ENCODE measurements at places on chromosomes 11 and 22.

GRCh38 chr22:38946771-38947170, 10.6 kb upstream of the APOBEC3A start:
- H3K27me3 ChIP-seq, result no peaks in the 10 kb centered on the region
- no peaks in the 10 kb centered on the region for H3K36me3 ChIP-seq
- no peak overlapping the region for H3K4me3 ChIP-seq
- no peak for DNase-seq

- H3K36me3 ChIP-seq, result no peaks in the 10 kb centered on the region
- no peak overlapping the region for H3K4me3 ChIP-seq
- no peaks in the 10 kb centered on the region for H3K27me3 ChIP-seq
Measured at GRCh38 chr11:86416494-86416893, 41.8 kb downstream of the CCDC81 start.

- H3K4me1 ChIP-seq, result no peaks in the 10 kb centered on the region
- H3K36me3 ChIP-seq, result no peaks in the 10 kb centered on the region
- no peak overlapping the region for H3K4me3 ChIP-seq
- no peak overlapping the region for H3K27ac ChIP-seq
- no peaks in the 10 kb centered on the region for H3K27me3 ChIP-seq
Measured at GRCh38 chr22:27075028-27075678, 417.8 kb downstream of the MIAT start.

DNA sequence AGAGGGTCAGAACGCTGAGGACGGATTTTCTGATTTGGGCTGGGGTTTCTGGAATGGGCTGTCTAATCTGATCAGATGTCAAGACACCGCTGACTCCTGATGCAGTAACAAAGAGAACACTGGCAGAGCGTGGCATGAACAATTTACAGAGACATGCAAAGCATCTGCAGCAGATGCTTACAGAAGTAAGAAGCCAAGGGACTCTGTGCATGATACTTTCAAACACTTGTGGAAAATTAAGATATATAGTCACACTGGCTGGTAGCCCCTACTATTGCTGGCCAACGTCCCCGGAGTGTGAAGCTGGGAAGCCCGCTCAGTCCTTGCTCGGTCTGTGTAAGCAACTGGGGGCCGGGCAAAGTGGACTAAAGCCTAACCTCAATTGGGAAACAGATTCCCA, 903.7 kb downstream of the BRD1 start:
- no peak overlapping the region for H3K4me3 ChIP-seq
- H3K27ac ChIP-seq, result no peak overlapping the region
- no peaks in the 10 kb centered on the region for H3K36me3 ChIP-seq
- DNase-seq, result no peak

DNA sequence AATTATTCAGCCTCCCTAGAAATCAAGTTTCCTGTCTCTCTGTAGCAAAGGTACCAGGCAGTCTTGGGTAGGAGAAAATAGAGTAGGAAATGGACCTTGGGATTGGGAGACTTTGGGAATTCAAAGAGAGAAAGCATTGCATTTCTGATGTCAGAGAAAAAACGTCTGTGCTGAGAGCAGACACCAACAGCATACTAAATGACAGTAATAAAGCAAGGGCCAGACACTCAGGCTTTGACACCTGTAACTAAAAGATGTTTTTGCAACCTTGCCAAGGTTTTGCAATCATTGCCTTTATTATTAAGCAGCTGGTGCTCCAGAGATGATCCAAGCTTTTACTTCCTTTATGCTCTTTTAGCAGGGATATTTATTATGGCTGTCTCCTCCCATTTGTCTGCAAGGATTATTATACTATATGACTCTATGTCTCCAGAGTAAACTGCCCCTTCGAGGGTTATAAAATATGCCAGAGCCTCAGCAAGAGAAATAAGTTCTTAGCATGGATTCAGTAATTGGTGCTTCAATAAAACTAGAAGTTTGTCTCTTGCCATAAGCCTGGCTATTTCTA, 85.2 kb upstream of the GRAMD1B start:
- no peak for DNase-seq
- H3K4me3 ChIP-seq, result no peak overlapping the region
- H3K4me1 ChIP-seq, result no peaks in the 10 kb centered on the region
- no peaks in the 10 kb centered on the region for H3K36me3 ChIP-seq

DNA sequence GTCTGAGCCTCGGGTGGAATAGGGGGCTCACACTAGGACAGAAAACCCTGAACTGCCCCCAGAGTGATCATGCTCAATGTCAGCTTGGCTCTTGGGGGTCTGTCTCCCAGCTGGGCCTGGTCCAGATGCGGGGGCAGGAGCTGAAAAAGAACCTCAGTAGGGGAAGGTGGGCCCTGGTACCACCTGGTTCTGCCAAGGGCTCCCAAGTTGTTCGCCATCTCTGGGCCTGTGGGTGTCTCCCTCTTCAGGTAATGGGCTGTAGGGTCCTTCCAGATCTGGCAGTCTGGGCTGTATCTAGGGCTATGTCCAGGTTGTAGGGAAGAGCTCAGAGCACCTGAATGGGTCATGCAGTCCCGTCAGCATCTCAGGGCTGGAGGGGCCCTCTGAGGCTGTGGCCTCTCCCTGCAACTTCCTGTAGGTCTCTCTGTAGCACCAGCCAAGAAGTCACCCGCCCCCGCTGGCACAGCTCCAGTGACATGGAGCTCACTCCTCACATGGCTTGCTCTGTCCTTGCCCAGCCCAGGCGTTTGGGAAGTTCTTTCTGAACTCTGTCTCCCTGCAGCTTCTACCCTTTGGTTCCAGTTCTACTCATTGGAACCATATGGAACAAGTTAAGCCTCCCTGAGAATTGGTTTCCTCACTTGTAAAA, 33.0 kb upstream of the SOX10 start:
- no peaks in the 10 kb centered on the region for H3K27me3 ChIP-seq
- H3K27ac ChIP-seq, result no peak overlapping the region
- H3K4me1 ChIP-seq, result peaks cover 10% of the 10 kb centered on the region
- DNase-seq, result no peak

DNA sequence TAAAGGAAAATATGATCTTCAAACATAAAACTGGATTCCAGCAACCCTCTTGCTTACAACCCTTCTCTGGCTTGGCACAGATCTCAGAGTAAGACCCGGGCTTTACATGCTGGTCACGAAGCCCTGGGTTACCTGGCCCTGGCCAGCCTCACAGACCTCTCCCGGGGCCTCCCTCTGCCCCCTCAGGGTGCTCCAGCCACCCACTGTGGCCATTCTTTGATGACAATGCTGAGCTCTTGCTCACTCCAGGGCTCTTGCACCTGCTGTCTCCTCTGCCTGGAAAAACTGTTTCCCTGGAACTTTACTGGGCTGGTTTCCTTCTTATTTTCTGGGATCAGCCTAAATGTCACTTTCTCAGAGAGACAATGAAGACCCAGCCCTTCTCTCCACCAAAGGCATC, 43.9 kb downstream of the C11orf96 start:
- H3K4me1 ChIP-seq, result peaks cover 38% of the 10 kb centered on the region
- H3K4me3 ChIP-seq, result no peak overlapping the region
- no peak for DNase-seq
- no peaks in the 10 kb centered on the region for H3K36me3 ChIP-seq
- no peaks in the 10 kb centered on the region for H3K27me3 ChIP-seq
- H3K27ac ChIP-seq, result peak overlapping the region; percentile 61

DNA sequence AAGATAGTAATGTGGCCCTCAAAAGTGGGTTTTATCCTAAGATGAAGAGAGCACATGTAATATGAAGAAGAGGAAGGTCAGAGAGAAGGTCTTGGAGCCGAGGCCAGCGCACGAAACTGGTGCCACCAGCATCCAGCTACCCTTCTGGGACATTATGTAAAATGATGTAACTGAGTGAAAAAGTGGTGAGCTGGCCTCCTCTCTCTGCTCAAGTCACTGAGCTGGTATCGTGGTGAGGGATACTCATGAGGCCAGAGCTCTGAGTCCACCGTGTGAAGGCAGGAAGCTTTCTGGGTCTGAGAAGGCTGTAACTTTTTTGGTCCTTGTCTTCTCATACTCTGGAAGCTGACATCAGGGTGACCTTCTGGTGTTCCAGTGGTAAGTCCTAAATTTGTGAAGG, 25.1 kb downstream of the RNF185 start:
- no peak overlapping the region for H3K4me3 ChIP-seq
- no peak for DNase-seq
- no peaks in the 10 kb centered on the region for H3K27me3 ChIP-seq
- peaks cover 8% of the 10 kb centered on the region for H3K36me3 ChIP-seq

DNA sequence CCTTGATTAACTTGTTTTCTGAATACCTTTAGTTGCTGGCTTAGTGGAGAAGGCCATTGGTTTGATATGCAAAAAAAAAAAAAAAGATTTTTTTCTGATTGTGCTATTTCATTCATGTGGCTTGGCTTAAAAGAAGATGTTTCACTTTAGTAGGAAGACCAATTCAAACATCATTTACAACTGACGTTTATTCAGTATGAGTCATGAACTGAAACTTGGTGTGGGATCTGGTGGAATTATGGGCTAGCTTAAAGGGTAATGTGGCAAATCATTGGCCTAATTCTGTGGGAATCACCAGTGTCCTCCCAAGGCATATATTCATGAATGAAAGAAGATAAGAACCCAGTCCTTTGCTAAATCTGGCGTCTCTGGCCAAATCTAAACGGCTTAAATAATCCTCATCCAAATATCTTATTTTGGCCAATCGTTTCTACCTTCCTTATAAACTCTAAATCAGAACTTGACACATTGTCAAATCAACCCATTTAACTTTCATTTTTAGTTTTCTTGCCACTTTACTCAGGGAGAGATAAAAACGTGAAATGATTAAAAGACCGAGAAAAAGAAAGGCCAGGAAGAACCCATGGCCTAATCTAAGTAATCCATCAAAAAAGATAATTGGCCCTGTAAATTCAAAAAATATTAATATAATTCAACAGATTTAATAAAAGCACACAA, 77.0 kb downstream of the DDIAS start:
- no peak for DNase-seq
- no peak overlapping the region for H3K27ac ChIP-seq
- H3K27me3 ChIP-seq, result no peaks in the 10 kb centered on the region
- H3K4me1 ChIP-seq, result peaks cover 4% of the 10 kb centered on the region
- no peak overlapping the region for H3K4me3 ChIP-seq
- no peaks in the 10 kb centered on the region for H3K36me3 ChIP-seq

DNA sequence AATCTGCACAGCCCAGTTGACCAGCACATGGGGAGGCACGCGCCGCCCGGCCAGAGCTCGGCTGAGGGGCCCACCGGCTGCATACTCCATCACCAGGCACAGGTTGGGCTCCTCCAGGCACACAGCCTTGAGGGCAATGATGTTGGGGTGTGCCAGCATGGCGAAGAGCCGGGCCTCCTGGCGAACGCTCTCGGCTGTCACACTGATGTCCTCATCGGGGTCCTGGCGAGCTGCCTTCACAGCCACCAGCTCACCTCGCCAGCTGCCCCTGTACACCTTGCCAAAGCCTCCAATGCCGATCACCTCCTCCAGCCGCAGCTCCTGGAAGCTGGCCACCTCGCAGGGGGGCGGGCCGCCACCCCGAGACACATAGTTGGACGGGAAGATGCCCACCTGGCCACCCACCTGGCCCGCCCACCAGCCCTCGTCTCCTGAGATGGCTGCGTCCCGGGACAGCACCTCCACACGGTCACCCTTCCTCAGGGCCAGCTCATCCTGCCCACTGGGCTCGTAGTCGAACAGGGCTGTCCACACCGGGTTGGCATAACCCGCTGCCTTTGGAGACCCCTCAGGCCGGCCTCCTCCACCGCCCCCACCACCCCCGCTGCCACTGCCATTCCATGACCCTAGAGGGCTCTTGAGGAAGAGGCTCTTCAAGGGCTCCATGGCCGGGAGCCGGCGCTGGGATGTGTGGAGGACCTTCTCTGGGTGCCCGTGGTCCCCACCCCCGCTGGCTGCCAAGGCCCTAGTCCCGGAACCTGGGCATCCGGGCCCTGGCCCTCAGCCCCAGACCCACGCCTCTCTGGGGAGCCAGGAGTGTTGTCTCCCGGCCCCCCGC, 711 bp downstream of the MAP3K11 start:
- H3K27me3 ChIP-seq, result no peaks in the 10 kb centered on the region
- peaks cover 57% of the 10 kb centered on the region for H3K4me1 ChIP-seq
- DNase-seq, result no peak
- peak overlapping the region; percentile 96 for H3K27ac ChIP-seq

DNA sequence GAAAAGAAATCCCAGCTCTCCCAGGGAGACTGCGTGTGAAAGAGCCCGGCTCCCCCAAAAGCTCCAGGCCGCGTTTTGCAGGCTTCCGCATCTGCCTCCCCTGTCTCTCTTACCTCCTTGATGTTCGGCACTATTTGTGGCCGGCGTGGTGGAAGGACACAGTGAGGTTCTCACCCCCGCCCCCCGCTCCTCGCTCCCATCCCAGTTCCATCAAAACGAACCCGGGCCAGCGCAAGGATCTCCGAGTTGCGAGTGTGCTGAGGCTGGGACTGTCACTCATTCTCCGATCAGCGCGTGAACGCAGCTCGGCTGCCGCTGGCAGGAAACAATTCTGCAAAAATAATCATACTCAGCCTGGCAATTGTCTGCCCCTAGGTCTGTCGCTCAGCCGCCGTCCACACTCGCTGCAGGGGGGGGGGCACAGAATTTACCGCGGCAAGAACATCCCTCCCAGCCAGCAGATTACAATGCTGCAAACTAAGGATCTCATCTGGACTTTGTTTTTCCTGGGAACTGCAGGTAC, at the start of gene NCAM1:
TSS of gene NCAM1 (plus strand) at position 275 of the 523 bp plus-strand sequence.
- peak within 1 kb of the TSS; percentile 55 for H3K27ac ChIP-seq
- H3K4me3 ChIP-seq, result peak within 1 kb of the TSS; percentile 89
- H3K27me3 ChIP-seq, result no peaks in the 10 kb centered on the region
- H3K4me1 ChIP-seq, result no peaks in the 10 kb centered on the region

DNA sequence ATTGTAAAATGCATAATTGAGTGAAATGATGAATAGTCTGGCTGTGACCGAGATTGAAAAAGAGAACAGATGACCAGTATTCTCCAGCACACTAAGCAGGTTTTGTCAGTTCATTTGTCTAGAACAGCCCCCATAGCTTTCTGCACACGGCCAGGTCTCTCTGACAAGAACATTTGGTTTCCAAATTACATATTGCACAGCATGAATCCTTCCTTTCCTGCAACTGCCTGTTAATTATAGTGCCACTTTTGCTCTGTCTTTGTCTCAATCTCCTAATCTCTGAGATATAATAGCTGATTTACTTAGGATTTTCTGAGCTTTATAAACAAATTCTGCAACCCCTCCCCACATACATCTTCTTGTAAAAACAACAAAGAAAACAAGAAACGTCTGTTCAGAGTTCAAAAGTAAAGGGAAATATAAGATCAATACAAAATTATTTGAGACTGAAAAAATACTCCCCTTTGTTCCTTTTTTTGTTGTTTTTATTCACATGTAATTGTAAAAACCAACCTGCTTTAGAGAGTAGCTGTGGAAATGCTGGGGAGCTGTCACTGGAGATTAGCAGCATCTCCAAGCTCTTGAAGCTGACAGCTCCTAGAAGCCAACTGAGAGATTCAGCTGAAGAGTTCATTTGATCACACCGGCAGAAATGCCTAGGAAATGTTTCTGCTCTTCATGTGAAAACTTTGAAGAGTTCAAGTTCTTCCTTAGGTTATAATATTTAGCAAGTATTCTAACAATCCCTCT, 998.1 kb downstream of the DLG2 start:
- no peak overlapping the region for H3K4me3 ChIP-seq
- no peak for DNase-seq
- H3K4me1 ChIP-seq, result no peaks in the 10 kb centered on the region
- H3K27ac ChIP-seq, result no peak overlapping the region
